ENCODE measurements at places on chromosomes 2 and 18. TPM values are rescaled to one million over a fixed set of nuclear protein-coding genes. Genes with fewer than 3 reads are reported as not detected.

Gene UGT1A5
- not detected for total RNA-seq

DNA sequence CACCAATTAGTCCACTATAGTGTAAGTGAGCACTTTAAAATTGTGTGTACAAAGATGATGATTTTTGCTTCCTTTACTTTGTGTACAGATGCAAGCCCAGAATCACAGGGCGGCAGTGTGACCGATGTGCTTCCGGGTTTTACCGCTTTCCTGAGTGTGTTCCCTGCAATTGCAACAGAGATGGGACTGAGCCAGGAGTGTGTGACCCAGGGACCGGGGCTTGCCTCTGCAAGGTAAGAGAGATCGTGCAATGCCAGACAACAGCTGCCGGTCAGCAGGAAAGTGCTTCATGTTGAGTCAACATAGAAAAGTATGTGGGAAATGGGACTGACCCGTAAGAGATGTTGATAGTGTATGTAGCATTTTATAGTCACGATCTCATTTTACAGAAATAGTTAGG lies 156.8 kb upstream of the TTC39C start:
- peak; percentile 64 for DNase-seq

DNA sequence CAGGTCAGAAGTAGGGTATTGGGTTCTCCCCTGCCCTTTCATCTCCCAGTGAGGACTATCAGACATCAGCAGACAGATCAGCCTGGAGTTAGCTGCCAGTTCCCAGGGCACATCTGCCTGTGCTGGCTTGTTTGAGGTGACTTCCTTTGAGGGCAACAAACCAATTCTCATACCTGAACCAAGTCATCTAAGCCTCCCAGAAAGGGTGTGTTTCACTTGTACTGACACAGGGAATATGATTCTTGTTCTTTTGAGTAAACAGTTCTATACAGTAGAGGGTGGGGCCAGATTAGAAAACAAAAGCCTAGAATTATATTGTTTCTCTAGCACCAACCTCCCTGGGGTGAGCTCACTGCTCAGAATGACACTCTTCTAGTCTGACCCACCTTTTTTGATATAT lies 591.9 kb downstream of the SLC4A3 start:
- no peak for DNase-seq

DNA sequence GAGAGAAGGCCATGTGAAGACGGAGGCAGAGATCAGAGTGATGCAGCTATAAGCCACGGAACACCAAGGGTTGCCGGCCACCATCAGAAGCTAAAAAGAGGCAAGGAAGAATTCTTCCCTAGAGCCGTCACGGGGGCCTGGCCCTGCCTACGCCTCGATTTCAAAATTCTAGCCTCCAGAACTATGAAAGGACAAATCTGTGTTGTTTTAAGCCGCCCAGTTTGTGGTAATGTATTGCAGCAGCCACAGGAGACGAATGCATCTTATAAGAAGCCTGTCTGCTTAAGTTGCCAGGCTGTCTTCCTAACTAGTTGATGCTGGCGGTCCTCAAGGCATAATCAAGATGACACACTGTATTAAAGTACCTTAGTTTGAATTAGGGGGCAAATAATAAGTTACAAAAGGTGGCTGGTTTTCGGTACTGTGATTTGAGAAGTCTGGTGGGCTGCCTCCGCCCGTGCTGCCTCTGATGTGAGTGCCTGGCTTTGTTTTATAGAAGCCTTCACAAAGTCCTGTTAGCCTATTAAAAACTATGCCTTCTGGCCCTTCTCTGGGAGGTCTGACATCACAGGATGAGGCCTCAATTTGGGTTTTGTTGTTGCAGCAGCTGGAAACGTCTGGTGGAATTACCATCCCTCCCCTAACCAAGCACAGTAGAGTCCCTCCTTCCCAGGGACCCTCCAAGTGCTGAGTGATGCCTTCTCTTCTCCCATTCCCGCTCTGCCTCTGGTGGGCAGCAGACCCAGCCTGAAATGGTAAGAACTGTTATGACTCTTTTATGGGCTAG lies 53.6 kb downstream of the SRD5A2 start:
- no peak for DNase-seq

DNA sequence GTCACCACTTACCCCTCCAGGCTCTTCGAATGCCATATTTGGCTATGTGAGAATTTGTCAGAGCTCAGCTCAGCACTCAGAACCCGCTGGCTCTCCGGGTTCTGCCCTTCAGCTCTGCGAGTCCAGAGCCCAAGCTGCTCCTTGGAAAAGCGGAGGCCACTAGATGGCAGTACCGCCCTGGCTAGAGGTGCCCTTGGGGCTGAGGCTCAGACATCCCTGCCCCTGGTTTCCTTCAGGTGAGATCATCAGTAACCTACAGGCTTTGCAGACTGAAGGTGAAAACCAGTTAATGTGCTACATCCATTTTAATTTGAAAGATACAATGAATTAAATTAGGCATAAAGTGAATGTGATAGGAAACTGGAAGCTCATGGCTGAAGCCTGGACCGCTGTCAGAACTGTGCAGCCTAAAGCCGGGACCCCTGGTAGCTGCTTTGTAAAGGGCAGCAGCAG lies 285.6 kb downstream of the AGAP1 start:
- peak; percentile 67 for DNase-seq

GRCh38 chr18:50666536-50666935 lies 106.6 kb downstream of the MAPK4 start:
- no peak for DNase-seq

Gene EFEMP1
- 5.1 TPM for total RNA-seq

- no peak for DNase-seq
Observed at GRCh38 chr2:240435948-240436682, 652 bp downstream of the GPC1 start.

Gene MTHFD2
- 52.9 TPM for total RNA-seq

Gene DPP10
- not detected for total RNA-seq

Gene SLC9A4
- 0.42 TPM for total RNA-seq

DNA sequence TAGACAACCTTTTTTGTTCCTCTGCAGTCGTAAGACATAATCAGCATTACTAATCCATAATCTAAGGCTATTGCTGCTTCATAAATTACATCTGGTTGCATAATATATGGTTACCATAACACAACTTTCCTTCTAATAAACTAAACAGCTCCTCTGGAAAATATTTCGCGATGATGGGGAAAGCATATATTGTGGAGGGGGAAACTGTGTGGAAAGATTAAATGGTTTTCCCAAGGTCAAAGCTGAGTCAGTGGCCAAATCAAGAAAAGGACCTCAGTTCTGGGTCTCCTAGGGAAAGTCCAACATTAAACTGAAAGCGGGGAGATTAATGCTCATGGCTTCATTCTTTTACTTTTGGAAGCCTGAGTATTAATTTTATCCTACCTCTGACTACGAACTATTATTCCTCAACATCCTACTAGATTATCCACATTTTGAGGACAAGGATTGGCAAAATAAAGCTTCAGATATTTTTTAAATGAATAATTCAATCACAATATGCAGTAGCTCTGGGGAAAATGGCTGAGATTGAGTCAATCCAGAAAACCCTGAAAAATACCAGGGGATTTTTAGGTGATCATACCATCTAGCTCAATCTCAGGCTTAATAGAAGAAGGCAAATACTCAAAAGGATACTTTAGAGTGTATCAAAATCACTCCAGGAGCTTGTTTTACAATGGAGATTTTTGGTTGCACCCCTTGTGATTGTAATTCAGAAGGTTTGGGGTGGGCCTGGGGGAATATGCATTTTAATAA lies 33.8 kb upstream of the STK17B start:
- no peak for DNase-seq

DNA sequence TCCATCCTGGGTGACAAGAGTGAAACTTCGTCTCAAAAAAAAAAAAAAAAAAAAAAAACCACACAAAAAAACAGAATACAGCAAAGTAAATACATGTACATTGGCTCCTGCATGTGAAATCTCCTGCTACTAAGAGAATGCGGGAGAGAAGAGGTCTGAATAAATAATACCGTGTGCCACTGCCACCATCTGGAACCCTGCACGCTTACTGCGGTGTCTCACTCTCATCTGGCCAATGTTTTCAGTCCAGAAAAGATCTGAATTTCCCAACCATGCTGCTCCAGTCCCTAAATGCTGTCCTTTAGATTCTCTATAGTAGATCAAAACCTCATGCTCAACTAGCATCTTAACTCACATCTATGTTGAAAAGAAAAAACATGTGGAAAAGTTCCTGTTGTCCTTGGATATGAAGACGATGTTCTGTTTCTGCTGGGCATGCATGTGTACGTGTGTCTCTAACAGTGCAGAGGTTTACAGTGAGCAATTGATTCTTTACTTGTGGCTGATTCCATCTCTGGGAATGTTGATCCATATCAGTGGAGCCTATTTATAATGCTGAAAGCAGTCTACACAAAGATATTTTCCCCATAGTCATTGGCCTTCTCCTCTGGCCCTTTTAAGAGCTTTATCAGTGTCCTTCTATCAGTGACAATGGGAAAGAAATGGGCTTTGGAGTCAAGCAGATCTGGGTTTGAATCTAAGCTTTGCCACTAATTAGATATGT lies 11.9 kb downstream of the STON1 start:
- no peak for DNase-seq

- DNase-seq = peak; percentile 53
Observed at GRCh38 chr18:58258692-58259342, 214.8 kb downstream of the NEDD4L start.

DNA sequence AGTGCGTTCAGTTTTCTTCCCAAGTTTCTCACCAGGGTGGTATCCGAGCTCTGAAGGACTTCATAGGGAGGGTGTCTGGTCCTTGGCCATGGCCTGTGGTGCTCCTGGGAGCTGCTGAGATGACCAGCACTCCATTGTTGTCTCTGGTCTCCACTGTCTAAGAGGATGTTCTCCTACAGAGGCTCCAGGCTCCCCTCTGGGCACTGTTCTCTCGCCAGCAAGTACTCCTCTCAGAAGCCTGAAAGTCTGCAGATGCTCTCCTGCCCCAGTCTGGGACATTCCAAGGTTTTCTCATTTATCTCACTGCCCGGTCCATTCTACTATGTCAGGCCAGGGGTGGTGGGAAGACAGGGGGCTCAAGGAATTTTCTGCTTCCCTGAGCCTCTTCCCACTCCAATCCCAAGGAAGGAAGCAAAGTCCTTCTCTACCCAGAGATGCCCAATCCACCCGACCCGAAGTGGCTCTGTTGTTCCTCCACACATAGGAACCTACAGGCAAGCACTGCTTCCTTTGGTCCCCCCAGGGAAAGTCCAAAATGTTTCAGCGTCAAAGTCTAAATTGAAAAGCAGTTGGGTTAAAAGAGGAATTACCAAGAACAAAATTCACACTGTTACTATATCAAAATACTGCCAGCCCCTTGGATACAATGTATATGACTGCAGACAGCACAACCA lies 110.5 kb downstream of the GYPC start:
- no peak for DNase-seq

- DNase-seq = peak; percentile 63
Observed at GRCh38 chr2:174699993-174700766, 64.1 kb downstream of the CHRNA1 start.

Gene SLC38A11
- 0.19 TPM for total RNA-seq

Gene EFHD1
- not detected for total RNA-seq

- no peak for DNase-seq
Observed at GRCh38 chr2:27162151-27163121, 13.6 kb downstream of the TCF23 start.

GRCh38 chr2:108858894-108859293 lies 72.3 kb downstream of the CCDC138 start:
- DNase-seq = peak; percentile 51

Gene SKOR2
- not detected for total RNA-seq

Data from myocyte (in vitro differentiated cells).